ENCODE measurements at places on chromosomes 12 and 14.

GRCh38 chr14:79137045-79137430, 966.9 kb downstream of the NRXN3 start:
- DNase-seq = no peak

- no peak for DNase-seq
Measured at GRCh38 chr12:127340381-127340780, 926.6 kb upstream of the TMEM132C start.

GRCh38 chr14:77309131-77309530, 11.6 kb downstream of the POMT2 start:
- DNase-seq = no peak

GRCh38 chr12:2411616-2412304, 359.0 kb downstream of the CACNA1C start:
- DNase-seq = no peak

- DNase-seq = no peak
Measured at GRCh38 chr14:99749763-99750715, 43.2 kb upstream of the EML1 start.

DNA sequence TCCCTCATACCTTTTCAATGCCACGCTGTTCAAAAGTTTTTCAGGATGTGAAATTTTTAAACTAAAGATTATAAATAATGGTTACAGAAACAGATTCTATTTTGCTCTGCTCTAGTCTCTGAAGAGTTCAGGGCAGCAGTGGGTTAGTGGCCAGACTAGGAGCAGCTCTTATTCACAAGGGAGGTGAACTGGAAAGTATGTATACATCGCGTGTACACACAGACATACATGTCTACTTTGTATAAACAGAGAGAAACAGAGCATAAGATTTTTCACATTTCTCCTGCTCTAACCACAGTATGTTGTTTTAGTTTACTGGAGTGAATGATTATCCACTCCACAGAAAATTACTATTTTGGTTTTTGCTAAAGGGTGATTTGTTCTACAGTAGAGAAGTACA, 74.4 kb upstream of the CRY1 start:
- DNase-seq = no peak
